ENCODE measurements at places on chromosomes 4 and X.

GRCh38 chr4:2305766-2306501, 44.0 kb upstream of the MXD4 start:
- DNase-seq, result no peak

DNA sequence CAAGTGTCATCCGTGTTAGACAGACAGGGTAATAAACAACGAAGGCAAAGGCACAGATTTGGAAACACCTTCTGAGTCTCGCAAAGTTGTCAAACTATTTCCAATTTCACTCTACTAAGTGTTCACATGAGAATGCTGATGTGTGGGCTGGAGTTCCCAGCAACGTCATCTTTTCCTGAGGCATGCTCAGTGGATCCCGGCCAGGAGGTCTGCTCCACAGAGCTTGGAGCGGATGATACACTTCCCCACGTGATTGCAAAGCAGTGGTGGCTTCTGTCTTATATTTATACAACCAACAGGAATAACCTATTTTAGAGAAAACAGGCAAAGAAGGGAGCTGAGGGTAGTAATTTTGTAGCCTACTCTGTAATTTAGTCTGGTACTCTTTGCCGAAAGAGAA, 40.1 kb upstream of the PDK3 start:
- DNase-seq, result no peak

DNA sequence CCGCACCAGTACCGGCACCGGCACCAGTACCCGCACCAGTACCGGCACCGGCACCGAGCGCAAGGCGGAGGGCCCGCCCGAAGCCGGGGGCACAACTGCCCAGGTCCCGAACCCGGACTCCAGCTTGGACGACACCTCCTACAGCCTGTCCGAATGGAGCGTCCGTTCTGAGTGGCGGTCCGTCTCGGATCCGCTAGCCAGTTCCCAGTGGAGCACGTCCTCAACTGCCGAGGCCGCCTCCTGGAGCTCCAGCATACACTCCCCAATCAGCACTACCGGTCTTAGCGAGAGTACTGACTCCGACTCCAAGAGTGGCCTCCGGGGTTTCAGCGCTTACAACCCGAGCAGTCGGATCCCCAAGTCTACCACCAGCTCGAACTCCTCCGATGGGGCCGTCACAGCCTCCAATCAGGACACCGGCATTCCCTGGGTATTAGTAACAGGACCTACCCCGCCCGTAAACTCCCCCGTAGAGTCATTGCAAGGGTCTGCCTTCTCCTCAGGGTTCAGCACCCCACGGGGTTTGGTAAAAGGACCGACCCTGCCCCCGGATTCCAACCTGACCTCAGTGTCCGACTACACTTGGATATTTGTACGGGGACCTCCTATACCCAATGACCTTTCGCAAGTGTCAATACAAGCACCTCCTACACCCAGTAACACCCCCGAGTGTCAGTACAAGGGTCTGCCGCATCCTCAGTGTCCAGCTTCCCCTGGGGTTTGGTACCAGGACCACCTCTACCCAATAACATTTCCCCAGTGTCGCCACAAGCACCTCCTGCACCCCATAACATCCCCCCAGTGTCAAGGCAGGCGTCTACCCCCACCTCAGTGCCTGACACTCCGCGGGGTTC, 721 bp upstream of the MAOA start:
- DNase-seq, result peak; percentile 36

GRCh38 chr4:125316791-125317524, 2.2 kb downstream of the FAT4 start:
- no peak for DNase-seq

- no peak for DNase-seq
Observed at GRCh38 chrX:538311-538710, 92.3 kb upstream of the SHOX start.
